ENCODE measurements at places on chromosomes 16 and 17. TPM values are rescaled to one million over a fixed set of nuclear protein-coding genes. Genes with fewer than 3 reads are reported as not detected.
A peak's percentile ranks its signal among the peaks of the same experiment; 100 is the strongest.

DNA sequence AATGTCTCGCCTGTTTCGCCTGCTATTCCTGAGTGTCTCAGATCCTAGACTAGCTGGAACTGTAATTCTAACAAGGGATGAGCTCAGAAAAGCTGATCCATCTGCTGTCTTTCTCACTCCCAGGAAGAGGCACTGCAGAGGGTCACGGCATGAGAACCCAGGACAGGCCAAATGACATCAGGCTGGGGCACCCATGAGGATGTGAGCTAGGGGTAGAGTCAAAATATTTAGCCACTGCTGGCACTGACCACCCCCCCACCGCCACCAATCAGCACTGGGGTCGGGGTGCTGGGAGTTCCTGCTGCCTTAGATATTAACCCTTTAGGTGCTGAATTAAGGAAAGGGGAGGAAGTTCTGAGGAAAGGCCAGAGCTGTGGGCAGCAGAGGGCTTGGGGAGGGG is 112.4 kb downstream of the IRX3 start:
- no peaks in the 10 kb centered on the region for H3K27me3 ChIP-seq
- no peak overlapping the region for H3K27ac ChIP-seq
- H3K4me3 ChIP-seq: no peak overlapping the region
- H3K36me3 ChIP-seq: no peaks in the 10 kb centered on the region
- DNase-seq: no peak

- no peaks in the 10 kb centered on the region for H3K36me3 ChIP-seq
- no peak overlapping the region for H3K27ac ChIP-seq
- H3K4me3 ChIP-seq: no peak overlapping the region
- H3K4me1 ChIP-seq: no peaks in the 10 kb centered on the region
- H3K27me3 ChIP-seq: no peaks in the 10 kb centered on the region
- no peak for DNase-seq
These were observed 881.3 kb downstream of the CDH11 start for GRCh38 chr16:64240586-64240985.

GRCh38 chr16:68866933-68867332 is 23.6 kb downstream of the TANGO6 start:
- H3K27me3 ChIP-seq: no peaks in the 10 kb centered on the region
- H3K4me3 ChIP-seq: no peak overlapping the region
- no peaks in the 10 kb centered on the region for H3K4me1 ChIP-seq
- DNase-seq: no peak
- H3K36me3 ChIP-seq: peaks cover 4% of the 10 kb centered on the region

DNA sequence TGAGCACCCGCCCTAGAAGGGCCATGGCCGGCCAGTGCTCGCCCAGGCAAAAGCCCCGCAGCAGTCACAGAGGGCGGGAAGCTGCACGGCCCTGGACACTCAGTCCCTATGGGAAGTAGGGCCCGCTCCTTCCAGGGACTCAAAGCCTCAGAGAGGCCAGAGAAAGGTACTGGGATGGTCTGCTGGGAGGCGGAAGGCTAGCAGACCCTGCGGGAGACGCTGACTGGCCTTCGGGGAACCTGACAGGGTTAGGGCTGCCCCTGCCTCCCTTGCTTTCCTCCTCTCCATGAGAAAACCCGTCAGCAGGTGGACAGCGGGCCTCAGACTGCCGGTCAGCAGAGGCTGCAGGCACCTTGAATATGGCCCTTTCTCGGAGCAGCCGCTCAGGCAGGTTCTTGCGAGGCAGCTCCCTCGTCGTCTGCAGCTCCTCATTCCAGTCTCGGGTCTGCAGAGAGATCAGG is 11.5 kb downstream of the CLUH start:
- no peak overlapping the region for H3K27ac ChIP-seq
- H3K27me3 ChIP-seq: no peaks in the 10 kb centered on the region
- H3K36me3 ChIP-seq: no peaks in the 10 kb centered on the region
- no peak overlapping the region for H3K4me3 ChIP-seq
- H3K4me1 ChIP-seq: no peaks in the 10 kb centered on the region

DNA sequence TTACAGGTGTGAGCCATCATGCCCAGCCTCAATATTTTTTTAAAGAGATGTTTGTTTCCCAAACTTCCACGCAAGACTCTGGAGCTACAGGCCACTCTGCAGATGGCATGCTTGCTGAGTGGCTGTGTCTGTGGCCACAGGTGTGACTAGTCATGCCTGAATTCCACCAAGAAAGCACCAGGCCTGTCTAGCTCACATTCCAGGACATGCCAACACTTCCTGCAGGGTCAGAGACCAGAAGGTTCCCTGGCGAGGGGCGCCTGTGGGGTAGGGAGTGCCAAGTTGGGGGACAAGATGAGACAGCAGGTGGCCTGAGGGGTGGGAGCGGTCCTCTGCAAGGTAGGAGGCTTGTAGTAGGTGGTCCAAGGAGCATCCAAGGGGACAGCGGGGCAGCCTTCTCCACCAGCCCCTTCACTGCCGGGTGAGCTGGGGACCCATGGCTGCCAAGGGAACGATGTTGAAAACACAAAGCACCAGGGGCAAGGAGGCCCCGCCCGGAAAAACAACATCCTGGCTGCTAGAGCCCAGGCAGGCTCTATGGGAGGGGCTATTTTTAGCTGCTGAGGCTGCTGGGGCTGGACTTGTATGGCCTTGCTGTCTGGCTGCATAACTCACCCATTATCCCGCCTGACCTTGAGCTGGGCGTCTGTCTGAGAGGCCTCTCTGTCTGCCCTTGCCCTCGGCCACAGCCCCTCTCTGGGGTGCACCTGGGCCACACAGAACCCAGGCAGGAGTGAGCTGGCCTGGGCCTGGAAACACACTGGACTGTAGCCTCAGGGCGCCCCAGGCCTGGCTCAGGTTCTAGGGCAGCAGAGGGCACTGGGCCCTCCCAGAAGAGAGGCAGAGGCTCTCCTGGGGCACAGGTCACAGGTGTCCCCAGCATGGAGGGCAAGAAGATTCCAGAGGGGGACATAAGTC is 5.7 kb downstream of the TRIM47 start:
- H3K36me3 ChIP-seq: no peaks in the 10 kb centered on the region
- DNase-seq: peak; percentile 29
- peak overlapping the region; percentile 71 for H3K27ac ChIP-seq
- H3K27me3 ChIP-seq: no peaks in the 10 kb centered on the region

Gene GLIS2
- 0.13 TPM for total RNA-seq

DNA sequence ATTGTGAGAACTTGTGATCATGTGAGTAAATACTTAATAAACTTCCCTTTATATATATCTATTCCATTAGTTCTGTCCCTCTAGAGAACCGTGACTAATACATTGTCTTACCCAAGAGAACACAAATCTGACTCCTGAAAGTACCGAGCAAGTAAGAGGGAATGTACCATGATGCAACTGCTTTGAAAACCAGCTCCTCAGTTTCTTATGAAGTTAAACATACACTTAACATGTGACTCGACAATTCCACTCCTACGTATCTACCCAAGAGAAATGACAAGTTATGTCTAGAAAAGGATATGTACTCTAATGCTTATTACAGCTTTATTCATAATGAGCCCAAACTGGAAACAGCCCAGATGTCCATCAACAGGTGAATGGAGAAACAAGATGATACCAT is 8.8 kb upstream of the GJD3 start:
- no peak overlapping the region for H3K4me3 ChIP-seq
- no peak overlapping the region for H3K27ac ChIP-seq
- no peaks in the 10 kb centered on the region for H3K4me1 ChIP-seq
- H3K27me3 ChIP-seq: no peaks in the 10 kb centered on the region
- no peak for DNase-seq

Gene HOXB9
- total RNA-seq: 2.6 TPM
